Stimulated activated CD4-positive, alpha-beta T cell treated with anti-CD3 and anti-CD28 coated beads, Interleukin-12 subunit alpha, Interleukin-12 subunit beta, amount 100 ng/mL, for 48 hours (primary cell): ENCODE measurements at places on chromosomes 2 and 18.

GRCh38 chr2:8168876-8169424, 512.9 kb upstream of the ID2 start:
- no peak for DNase-seq

DNA sequence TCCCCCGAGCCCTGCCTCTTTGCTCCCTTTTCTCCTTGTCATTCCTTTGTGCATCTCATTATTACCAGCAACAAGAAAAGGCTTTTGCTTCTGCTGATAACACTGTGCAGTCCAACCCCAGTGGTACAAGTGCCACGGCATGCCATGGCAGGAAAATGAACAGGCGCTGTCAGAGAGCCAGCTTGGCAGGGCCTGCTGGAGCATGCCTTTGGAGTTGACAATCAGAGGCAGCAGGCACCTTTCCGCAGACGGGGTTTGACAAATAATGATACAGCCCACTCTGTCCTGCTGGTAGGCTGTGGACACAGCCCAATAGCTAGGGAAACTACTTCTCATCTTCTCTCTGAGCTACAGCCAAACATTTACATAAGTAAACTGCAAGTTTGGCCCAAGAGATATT, 243.9 kb upstream of the LRRTM1 start:
- DNase-seq, result no peak

- no peak for DNase-seq
These were observed 183.3 kb downstream of the ARL4C start for GRCh38 chr2:234313558-234313957.

DNA sequence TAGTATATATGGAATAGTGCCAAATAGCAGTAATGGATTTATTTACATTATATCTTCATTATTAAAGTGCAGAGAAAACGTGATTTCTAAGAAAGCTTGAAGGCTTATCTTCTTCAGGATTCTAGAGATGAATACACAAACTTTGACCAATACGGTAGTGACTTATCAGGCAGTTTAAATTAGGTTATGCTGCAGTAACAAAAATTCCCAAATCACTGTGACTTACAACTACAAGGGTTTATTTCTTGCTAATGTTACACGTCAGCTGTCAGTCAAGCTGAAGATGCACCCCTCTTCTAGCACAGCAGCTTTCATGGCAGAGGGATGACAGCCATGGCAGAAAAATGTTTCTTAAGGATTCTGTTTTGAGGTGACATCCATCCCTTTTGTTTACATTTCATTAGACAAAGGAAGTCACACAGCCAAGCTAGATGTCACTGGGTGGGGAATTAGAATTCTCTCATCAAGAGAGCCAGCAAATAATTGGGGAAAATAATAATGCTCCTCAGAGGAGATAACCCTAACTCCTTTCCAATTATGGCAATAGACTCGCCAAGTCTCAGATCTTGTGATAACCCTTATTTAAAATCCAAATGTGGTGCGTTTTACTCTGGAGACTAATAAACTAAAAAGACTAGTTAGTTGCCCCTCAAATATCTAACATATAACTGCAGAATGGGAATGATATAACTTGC, 268.3 kb upstream of the CYP26B1 start:
- DNase-seq, result no peak

- no peak for DNase-seq
These were observed 14.1 kb downstream of the BBS5 start for GRCh38 chr2:169493360-169493759.

- DNase-seq, result no peak
These were observed 298.6 kb downstream of the MEIS1 start for GRCh38 chr2:66733364-66733999.

DNA sequence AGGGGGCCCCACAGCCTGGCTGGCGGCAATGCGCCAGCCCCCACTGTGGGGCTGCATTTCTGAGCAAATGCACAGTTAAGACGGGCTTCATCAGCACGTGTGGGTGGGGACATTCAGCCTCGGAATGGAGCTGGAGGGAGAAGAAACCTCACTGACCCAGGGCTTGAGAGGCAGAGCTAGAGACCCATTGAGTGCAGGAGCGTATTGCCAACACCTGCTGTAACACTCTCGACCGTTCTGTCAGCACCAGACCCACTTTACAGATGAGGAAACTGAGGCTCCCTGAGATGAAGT, 200.9 kb upstream of the RAB6C start:
- no peak for DNase-seq

GRCh38 chr18:48351216-48352050, 57.8 kb downstream of the ZBTB7C start:
- DNase-seq, result no peak

DNA sequence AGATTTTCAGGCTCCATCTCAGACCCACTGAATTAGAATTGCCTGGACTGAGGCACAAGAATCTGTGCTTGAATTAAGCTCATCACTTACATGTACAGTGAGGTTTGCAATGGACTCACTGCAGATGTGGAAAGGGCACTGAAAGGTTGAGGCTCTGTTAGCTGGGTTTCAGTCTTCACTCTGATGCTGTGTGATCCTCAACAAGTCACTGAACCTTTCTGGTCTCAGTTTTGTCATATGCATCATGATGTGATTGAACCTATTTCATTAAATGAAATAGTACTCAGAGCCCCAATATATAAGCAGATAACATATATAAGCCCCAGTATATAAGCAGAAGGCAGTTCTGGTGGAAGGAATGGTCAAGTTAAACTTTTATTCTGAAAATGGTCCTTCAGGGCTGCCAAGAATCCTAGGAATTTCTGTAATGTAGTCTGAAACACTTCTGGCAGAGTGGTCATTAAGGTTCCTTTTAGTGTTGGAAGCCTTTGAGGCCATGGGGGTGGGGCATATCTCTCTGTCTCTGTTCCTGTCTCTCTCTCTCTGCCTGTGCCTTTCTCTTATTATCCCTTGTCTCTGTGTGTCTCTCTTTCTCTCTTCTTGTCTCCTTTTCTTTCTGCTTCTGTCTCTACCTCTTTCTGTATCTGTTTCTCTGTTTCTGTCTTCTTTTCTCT, 110.4 kb downstream of the ADCYAP1 start:
- DNase-seq, result no peak

DNA sequence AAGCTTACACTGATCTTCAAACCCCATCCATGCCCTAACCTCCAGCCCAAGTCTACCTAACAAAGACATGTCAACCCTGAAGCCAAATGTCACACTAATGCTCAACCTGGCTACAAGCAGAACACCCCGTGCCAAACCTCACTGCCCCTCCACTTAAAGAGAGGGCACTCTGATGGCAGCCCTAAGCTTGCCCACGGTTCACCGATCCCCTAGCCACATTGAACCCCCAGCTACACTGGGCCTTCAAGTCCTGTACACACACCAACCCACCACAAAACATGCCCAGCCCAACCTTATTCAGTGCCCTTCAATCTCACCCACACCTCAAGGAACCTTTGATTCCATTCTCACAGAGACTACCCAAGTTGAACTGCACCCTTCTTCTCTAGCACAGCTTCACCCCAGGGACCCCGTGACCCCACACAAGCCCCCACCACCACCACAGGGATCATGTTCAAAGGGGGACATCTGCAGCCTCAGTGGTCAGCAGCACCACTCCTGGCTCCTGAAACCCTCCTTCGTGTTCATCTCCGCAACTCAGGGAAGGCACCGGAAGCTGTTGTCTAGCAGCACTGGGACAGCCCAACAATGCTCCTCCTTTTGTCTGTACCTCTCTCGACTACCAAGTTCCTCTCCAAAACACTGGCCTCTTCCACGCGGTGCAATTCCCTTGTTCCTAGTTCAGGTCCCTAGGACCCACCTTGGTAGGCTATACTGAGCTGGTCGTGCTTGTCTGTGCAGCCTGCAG, 218.8 kb downstream of the CYP26B1 start:
- no peak for DNase-seq

DNA sequence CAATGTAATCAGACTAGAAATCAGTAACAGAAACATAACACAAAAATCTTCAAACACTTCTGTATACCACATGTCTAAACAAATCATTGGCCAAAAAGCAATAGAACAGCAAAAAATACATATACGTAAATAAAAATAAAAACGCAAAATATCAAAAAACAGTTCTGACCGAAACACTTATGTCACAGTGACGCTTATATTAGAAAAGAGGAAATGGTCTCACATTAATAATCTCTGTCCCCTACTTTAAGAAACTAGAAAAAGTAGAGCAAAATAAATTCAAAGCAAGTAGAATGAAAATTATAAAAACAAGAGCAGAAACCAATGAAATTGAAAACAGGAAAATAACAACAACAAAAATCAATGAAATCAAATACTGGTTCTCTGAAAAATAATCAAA, 41.9 kb downstream of the TMEM131 start:
- DNase-seq, result no peak

DNA sequence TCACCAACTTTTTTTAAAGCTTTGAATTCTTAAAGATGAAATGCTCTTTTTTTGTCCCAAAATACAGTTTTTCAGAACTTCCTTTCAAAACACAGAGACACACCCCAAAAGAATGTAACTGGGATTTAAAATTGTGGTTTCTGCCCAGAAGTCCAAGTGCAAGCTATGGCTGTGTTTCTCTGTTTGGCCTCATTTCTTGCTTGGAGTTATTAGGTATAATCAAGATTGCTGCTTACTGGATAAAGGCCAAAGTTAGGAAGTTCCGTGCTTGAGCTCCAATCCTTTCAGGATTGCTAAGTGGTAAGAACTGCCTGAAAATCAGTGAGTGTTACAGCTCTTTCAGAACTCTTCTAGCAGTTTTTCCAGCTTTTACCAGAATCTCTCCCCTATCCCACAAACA, 16.9 kb downstream of the ZBTB7C start:
- DNase-seq, result no peak

DNA sequence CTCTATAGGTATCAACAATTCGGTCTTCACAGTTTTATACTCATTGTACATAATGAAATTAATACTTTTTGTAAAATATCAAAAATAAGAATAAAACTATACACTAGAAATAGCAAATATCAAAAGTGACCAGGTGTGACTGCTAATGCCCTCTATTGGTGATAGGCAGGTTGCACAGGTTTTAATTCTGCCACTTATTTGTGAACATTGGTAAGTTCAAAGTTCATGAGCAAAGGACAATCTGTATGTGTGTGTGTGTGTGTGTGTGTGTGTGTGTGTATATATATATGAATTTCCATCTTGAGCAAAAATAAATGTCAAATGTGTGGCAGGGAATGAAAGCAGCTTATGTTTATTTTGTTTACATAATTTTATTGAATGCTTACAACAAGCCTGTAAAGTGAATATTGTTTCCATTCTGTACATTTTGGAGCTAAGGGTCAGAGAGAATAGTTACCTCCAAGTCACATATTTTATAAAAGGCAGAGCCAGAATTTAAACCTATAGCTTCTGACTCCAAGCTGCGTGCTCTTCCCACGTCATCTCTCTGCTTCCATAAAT, 537.4 kb downstream of the CPS1 start:
- DNase-seq, result no peak

DNA sequence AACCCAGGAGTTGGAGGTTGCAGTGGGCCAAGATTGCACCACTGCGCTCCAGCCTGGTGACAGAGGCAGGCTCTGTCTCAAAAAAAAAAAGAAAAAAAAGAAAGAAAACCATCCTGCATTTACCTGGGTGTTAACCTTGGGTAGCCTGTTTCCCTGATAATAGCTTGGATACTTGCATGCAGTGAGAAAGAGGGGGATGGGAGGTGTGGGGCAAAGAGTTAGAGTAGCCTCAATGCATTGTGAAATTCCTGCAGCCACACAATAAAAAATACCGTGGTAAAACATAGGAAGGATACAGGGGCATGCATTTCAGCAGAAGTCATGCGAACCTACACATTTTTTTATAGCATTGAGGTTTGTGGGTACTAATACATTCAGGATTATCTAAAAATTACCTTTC, 76.6 kb upstream of the ZNF516 start:
- DNase-seq, result no peak
